Activated T-helper 17 cell treated with anti-CD3 and anti-CD28 coated beads, Interleukin-2, amount 50 U/mL, for 72 hours (primary cell): ENCODE measurements at places on chromosomes 7 and 10. TPM values are rescaled to one million over a fixed set of nuclear protein-coding genes. Genes with fewer than 3 reads are reported as not detected.

- no peaks in the 10 kb centered on the region for H3K4me1 ChIP-seq
- H3K4me3 ChIP-seq = no peak overlapping the region
- H3K36me3 ChIP-seq = no peaks in the 10 kb centered on the region
- H3K27me3 ChIP-seq = no peaks in the 10 kb centered on the region
Measured at GRCh38 chr10:108970016-108970415, 953.3 kb downstream of the XPNPEP1 start.

- H3K36me3 ChIP-seq = no peaks in the 10 kb centered on the region
- H3K27me3 ChIP-seq = peaks cover 10% of the 10 kb centered on the region
- ATAC-seq = no peak
- H3K27ac ChIP-seq = no peak overlapping the region
- H3K4me1 ChIP-seq = no peaks in the 10 kb centered on the region
Measured at GRCh38 chr10:76991621-76992020, 646.0 kb downstream of the KCNMA1 start.

- no peaks in the 10 kb centered on the region for H3K27me3 ChIP-seq
- no peak overlapping the region for H3K27ac ChIP-seq
- H3K4me3 ChIP-seq = no peak overlapping the region
- H3K36me3 ChIP-seq = no peaks in the 10 kb centered on the region
Measured at GRCh38 chr10:76420725-76421124, 989.3 kb downstream of the LRMDA start.

GRCh38 chr10:103610921-103611511 lies 117.5 kb downstream of the NEURL1 start:
- no peak for ATAC-seq
- no peaks in the 10 kb centered on the region for H3K4me1 ChIP-seq
- no peak overlapping the region for H3K27ac ChIP-seq
- H3K36me3 ChIP-seq = peaks cover 7% of the 10 kb centered on the region
- no peaks in the 10 kb centered on the region for H3K27me3 ChIP-seq

Gene CALN1
- not detected for total RNA-seq
